SIG-M5 (cell line): ENCODE measurements at places on chromosomes 3 and 15.

- DNase-seq, result no peak
Measured at GRCh38 chr3:40465111-40465407, 7.9 kb downstream of the RPL14 start.

GRCh38 chr3:16277471-16277870, 12.5 kb downstream of the OXNAD1 start:
- no peak for DNase-seq

- DNase-seq, result no peak
Measured at GRCh38 chr3:159798951-159799350, 189.7 kb upstream of the IL12A start.

DNA sequence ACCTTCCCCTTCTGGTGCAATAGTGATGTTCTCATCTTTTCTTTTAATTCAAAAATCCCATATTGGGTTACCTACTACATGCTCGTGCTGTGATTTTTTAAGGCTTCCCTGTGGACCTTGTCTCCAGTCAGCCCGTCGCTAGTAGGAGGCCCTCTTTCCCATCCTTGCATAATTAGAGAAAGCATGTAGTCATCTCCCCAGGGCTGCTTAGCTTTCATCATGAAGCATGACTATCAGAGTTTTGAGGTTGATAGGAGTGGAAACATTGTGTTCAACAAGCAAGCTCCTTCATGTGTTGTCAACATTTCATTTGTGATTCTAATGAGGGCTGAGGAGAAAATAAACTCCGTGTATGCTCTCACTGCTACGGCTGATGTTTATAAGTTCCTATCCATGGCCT, 8.7 kb upstream of the LRTM1 start:
- DNase-seq, result no peak
